ENCODE measurements at places on chromosomes 5 and 9. TPM values are rescaled to one million over a fixed set of nuclear protein-coding genes. Genes with fewer than 3 reads are reported as not detected.

- no peaks in the 10 kb centered on the region for H3K36me3 ChIP-seq
- no peaks in the 10 kb centered on the region for H3K4me1 ChIP-seq
- no peak for DNase-seq
- no peak overlapping the region for H3K4me3 ChIP-seq
Measured at GRCh38 chr9:10875752-10876151, 262.9 kb upstream of the PTPRD start.

- H3K4me3 ChIP-seq: no peak overlapping the region
- no peaks in the 10 kb centered on the region for H3K4me1 ChIP-seq
- H3K36me3 ChIP-seq: no peaks in the 10 kb centered on the region
Measured at GRCh38 chr5:58680503-58680902, 97.6 kb downstream of the RAB3C start.

- H3K36me3 ChIP-seq: peaks cover 4% of the 10 kb centered on the region
- no peaks in the 10 kb centered on the region for H3K27me3 ChIP-seq
- no peak for DNase-seq
- H3K4me1 ChIP-seq: no peaks in the 10 kb centered on the region
Measured at GRCh38 chr5:140169410-140169809, 5.6 kb upstream of the CYSTM1 start.

GRCh38 chr5:14532180-14532579 lies 49.4 kb upstream of the OTULINL start:
- H3K4me3 ChIP-seq: no peak overlapping the region
- no peaks in the 10 kb centered on the region for H3K27me3 ChIP-seq
- no peaks in the 10 kb centered on the region for H3K36me3 ChIP-seq

- peaks cover 10% of the 10 kb centered on the region for H3K27me3 ChIP-seq
- DNase-seq: no peak
- no peaks in the 10 kb centered on the region for H3K4me1 ChIP-seq
- no peak overlapping the region for H3K27ac ChIP-seq
- peaks cover 2% of the 10 kb centered on the region for H3K36me3 ChIP-seq
Measured at GRCh38 chr5:170863646-170864045, 1.8 kb downstream of the RANBP17 start.

GRCh38 chr9:113933671-113934070 lies 57.6 kb downstream of the ZNF618 start:
- no peak overlapping the region for H3K27ac ChIP-seq
- DNase-seq: no peak
- no peaks in the 10 kb centered on the region for H3K36me3 ChIP-seq

DNA sequence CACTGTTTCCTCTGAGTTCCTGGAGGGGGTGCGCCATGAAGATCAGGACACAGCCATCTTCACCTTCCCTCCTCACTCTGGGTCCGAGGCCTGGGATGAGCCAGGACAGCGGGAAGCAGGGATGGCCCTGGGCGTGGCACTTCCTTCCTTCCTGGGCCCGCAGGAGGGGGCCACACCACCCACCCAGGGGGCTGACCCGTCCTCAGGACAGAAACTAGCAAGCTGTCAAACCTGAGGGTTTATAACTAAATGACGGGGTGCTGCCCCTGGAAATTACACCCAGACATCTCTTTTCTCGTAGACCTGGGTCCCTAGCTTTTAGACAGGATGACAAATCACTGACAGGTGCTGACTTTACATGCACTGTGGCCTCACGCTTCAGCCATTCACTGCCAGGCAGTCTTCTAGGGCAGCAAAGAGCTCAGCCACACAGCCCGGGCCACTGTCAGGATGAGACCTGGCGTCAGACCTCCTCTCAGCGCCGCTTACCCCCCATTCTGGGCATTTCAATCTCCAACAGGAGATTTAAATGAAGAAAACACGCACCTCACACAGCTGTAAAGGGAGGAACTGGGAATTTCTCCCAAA lies 8.1 kb downstream of the FCN2 start:
- H3K36me3 ChIP-seq: peaks cover 4% of the 10 kb centered on the region
- H3K4me1 ChIP-seq: peaks cover 5% of the 10 kb centered on the region
- H3K27ac ChIP-seq: no peak overlapping the region
- no peak for DNase-seq
- peaks cover 53% of the 10 kb centered on the region for H3K27me3 ChIP-seq
- H3K4me3 ChIP-seq: no peak overlapping the region

DNA sequence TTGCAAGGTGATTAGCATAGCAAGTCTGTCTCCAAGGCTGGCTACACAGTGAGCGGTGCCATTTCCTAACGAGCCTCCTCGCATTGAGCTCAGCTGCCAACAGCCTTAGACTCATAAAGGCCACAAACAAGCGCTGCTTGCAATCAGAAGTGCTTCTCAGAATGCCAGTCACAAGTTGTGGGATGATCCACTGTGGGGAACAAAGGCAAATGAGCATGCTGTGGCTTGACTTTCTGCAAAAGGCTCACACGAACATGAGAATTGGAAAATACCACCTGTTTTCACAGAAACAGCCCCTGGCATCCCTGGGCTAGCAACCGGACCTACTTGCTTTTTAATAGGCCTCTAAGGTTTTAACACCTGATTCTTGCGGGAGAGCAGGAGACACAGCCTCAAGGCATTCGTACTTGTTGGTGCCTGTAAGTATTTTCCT lies 215.5 kb downstream of the FANCC start:
- no peaks in the 10 kb centered on the region for H3K36me3 ChIP-seq
- no peaks in the 10 kb centered on the region for H3K27me3 ChIP-seq
- H3K4me1 ChIP-seq: no peaks in the 10 kb centered on the region
- no peak overlapping the region for H3K27ac ChIP-seq
- DNase-seq: no peak
- no peak overlapping the region for H3K4me3 ChIP-seq

DNA sequence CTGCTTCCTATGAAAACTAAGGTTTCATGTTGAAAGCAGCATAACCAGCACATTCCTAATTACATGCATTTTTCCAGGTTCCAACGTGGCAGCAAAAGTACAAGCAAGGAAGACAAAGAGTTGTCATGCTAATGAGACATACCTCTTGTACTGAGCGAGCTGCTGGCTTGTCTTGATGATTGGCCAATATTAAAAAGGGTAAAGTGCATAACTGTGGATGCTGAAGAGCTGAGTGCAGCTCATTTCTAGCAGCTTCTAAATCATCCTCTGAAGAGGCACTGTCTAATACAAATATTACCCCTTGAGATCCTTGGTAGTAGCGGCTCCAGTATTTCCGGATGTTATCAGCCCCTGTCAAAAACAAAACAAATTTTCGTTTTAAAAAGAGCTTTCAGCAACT lies 197.3 kb downstream of the ARL15 start:
- H3K4me3 ChIP-seq: no peak overlapping the region
- no peaks in the 10 kb centered on the region for H3K36me3 ChIP-seq
- H3K27ac ChIP-seq: no peak overlapping the region
- peaks cover 3% of the 10 kb centered on the region for H3K4me1 ChIP-seq

FOXD4 gene
- not detected for total RNA-seq

ENTPD2 gene
- total RNA-seq: 0.20 TPM

F2R gene
- total RNA-seq: 3.6 TPM
